Posterior cingulate gyrus (tissue), 11 donors: ENCODE measurements at places on chromosomes 1 and 21.

DNA sequence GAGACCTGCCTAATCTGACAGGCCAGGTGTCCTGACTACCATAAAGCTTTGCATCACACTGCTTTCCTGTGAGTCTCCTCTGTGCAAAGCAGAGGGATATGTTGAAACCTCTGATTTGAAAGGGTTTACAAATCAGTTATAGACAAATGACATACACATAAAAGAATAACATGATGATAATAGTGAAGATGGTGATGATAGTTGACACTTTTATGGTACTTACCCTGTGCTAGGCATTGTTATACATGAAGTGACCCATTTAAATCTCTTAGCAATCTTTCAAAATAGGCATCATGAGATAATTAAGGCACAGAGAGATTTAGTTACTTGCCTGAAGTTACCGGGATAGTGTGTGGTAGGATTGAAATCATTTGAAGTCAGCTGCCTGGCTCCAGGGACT, 34.1 kb upstream of the PKN2 start:
- DNase-seq, result no peak

GRCh38 chr1:11967028-11967547, 13.2 kb upstream of the MFN2 start:
- DNase-seq, result no peak

GRCh38 chr1:64887689-64888217, 78.6 kb downstream of the JAK1 start:
- no peak for DNase-seq

GRCh38 chr1:85199667-85200462, 951 bp downstream of the SYDE2 start:
- no peak for DNase-seq

GRCh38 chr1:15368888-15369287, 40.8 kb upstream of the EFHD2 start:
- DNase-seq, result no peak

DNA sequence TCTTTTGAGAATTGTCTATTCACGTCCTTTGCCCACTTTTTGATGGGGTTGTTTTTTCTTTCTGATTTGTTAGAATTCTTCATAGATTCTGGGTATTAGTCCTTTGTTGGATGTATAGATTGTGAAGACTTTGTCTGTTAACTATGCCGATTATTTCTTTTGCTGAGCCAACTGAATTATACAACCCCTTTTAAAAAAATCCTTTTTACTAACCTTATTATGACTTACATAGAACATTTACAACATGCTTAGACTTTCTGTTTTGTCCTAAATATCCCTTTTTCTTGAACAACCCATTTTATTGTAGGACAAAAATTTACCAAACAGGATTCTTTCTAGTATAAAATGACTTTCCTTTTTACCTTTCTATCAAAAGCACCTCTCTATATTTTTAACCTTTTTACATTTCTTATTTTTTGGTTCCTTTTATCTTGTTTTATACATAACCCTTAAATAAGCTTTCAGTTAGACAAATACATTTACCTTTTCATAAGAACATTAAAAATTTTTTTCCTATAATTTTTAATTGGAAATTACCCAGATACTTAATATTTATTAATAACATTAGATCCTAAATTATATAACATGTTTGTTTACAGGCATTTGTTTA, 70.4 kb upstream of the TTLL7 start:
- DNase-seq, result no peak
